ENCODE measurements at places on chromosomes 5 and 9. TPM values are rescaled to one million over a fixed set of nuclear protein-coding genes. Genes with fewer than 3 reads are reported as not detected.

The IL33 gene
- 78.0 TPM for total RNA-seq

The GARIN3 gene
- not detected for total RNA-seq

The SLCO4C1 gene
- not detected for total RNA-seq

The UCK1 gene
- 37.7 TPM for total RNA-seq

The CCDC192 gene
- total RNA-seq = 0.35 TPM

The C6 gene
- total RNA-seq = 2.0 TPM

The CDKN2A gene
- not detected for total RNA-seq

The PCDH1 gene
- 46.7 TPM for total RNA-seq
